ENCODE measurements at places on chromosomes 11 and 22. TPM values are rescaled to one million over a fixed set of nuclear protein-coding genes. Genes with fewer than 3 reads are reported as not detected.

The COMT gene
- total RNA-seq, result 166 TPM

The NLRP6 gene
- total RNA-seq, result not detected

The SLC25A45 gene
- total RNA-seq, result 0.23 TPM

- no peak for DNase-seq
These were observed 41.5 kb upstream of the CYP2D6 start for GRCh38 chr22:42171946-42172719.

- DNase-seq, result no peak
These were observed 56.6 kb upstream of the SCUBE2 start for GRCh38 chr11:9148035-9148434.

DNA sequence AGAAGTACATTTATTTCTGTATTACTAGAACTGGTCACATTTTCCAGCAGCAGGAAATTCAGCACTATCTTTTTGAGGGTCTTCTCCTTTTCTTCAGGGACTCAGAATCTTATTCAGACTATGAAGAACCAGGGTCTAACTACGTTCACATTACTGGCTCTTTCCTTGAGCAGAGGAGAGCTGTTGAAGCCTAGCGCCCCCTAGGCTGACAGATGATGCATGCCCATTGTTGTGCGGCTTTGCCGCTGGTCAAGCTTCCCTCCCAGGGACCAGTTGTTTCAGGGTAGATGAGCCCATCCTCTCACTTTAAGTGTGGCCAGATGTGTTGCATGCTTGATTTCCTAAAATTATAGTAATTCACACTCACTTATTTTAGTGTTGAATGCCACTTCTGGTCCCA is 168.2 kb upstream of the PDGFD start:
- DNase-seq, result no peak

- DNase-seq, result peak; percentile 35
These were observed 111.8 kb downstream of the CCDC81 start for GRCh38 chr11:86486261-86487030.

GRCh38 chr22:29011240-29012100 is 50.2 kb downstream of the C22orf31 start:
- DNase-seq, result no peak

DNA sequence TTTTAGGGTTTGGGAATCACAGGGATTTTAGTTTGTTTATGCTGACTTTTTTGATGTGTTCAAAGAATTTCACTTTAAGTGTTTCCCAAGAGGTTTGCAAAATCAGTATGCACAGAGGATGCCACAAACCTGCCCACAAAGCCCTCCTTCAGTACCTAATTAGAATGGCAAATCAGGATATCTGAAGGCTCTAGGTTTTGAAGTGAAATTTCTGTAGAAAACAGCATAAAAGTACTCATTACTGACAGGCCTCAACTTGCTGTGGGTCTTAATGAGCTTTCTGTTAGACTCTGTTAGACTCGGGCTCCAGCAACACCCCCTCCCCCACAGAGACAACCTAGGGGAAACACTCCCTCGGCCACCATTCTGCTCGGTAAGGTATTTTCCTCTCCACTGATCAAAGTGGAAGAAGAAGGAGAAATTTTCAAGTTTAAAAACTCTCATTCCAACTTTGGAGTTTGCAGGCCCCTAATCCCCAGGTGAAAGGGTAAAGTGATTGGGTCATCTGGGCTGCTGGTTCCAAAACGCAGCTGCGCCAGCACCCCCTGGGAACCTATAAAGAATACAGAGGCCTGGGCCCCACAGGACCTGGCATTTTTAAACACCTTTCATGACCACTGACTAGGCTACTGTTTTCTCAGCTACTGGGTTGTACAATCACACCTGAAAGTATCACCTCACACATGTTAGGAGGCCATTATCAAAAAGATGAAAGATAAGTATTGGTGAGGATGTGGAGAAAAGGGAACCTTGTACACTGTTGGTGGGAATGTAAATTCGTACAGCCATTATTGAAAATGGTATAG is 67.5 kb downstream of the PLEKHA7 start:
- no peak for DNase-seq

DNA sequence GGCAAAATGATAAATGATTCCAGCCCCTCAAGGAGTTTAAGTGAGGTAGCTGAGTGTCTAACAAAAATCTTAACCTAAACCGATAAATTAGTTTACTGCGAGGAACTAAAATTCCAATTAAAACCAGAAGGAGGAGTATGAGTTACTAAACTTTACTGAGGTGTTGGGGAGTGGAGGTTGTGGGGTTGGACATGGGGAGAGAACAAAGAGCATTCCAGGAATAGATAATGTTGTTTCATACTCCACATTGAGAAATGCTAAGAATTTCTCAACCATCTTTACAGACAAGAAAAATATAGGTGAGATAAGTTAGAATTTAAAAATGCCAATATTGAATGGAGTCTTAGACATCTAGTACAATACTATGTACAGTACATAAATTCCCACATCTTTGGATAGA is 488.6 kb downstream of the METTL15 start:
- DNase-seq, result no peak

Data from Daoy (cell line).